ENCODE measurements at places on chromosomes 13 and 19.

GRCh38 chr13:73466561-73466960 lies 407.8 kb downstream of the KLF5 start:
- no peak for DNase-seq

DNA sequence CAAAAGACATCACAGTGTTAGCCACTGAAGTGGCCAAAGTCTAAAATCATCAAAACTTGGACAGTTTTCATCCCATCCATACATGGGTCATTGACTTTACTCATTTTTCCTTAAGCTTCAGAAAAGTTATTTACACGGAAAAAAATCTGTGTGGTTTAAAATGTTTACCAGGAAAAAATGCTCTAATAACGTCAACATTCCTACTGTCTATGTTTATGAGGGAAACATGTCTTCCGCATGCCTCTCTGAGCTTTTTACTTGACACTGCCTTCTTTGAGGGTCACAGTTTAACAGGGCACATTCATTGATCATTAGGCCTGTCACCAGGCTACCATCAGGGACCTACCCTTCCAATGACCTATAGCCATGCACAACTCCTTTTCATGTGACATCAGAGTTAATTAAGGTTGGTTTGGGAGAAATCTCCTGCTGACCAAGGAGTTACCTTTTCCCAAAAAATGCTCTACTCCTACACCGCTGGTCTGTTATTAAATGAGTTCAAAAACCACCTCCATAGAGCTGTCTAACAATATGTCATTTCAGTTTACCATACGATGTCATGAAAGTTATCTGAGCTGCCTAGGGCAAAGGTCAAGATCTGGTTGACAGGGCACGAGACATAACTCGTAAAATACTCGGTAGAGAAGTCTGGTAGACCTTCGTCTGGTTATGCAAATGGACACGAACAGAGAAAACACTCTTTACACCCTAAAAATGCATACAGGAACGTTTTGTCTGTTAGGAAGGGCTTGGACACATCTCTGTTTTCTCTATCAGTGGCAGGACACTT lies 17.8 kb downstream of the FLT1 start:
- DNase-seq: no peak

GRCh38 chr19:19540715-19541515 lies 2.9 kb downstream of the CILP2 start:
- DNase-seq: peak; percentile 69

DNA sequence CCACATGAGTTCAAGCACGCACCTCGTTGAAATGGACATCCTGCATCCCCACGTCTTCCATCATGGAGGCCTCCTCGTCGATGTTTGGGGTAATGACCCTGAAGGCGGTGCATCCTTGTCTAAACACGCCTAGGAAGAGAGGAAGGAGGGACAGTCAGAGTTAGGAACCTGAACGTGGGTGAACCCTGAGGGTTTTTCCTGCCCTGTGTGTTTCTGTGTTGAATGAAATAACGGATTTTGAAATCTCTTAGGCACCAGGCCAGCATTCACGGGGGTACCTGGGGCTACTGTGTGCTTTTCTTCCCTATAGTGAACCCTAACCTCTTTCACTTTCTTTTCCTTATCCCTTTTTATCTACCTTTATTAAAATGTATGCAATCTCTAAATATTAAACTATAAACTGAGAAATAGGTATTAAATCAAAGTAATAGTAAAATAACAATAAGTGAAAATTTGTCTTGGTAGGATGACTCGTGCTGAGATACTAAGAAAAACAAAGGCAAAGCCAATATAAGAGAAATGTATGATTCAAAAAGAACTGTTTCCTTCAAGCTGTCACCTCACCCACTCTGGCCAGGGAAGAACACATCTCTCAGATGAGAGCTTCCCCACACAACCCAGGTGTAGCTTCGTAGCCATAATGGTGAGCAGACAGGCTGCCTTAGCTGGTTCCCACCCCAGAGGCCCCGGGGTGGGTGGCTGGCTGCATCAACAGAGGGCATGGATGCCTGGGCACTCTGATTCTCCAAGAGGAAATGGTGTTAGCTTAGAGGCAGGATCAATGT lies 72.1 kb upstream of the SLC15A1 start:
- no peak for DNase-seq

- DNase-seq: no peak
These were observed 31.8 kb downstream of the TFDP1 start for GRCh38 chr13:113616281-113616906.

DNA sequence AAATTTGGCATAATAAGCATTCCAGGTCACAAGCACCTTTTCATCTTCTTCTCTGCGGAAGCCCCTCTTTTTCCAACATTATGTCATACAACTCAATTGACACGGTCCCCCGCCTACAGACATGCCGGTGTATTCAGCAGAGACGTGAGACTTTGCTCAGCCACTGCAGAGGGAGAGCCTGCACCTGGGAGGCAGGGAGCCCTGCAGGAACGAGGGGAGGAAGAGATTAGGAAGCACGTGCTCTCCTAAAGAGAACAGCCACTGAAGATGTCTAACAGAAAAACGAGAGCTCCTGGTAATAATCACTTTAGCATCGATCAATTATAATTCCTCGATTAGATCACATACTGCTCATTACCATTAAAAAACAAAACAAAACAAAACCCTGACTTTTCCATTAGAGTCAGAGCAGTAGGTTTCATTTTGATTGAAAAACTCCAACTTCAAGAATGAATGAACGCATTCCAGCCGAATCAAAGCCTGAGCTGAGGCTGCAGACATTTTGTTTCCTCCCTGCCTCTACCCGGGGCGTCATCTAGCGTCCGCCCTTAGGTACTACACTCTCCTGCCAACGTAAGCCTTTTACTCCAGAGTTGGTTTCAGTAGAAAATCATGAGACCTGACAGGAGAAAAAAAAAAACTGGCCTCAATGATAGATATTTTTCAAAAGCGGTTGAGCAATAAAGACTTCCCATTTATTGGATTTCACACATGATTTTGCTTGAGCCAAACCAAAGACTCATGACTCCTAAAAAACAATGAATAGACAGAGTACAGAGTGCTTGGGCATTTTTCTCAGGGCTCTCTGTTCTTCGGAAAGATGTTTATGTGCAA lies 194.5 kb downstream of the KATNAL1 start:
- peak; percentile 70 for DNase-seq

DNA sequence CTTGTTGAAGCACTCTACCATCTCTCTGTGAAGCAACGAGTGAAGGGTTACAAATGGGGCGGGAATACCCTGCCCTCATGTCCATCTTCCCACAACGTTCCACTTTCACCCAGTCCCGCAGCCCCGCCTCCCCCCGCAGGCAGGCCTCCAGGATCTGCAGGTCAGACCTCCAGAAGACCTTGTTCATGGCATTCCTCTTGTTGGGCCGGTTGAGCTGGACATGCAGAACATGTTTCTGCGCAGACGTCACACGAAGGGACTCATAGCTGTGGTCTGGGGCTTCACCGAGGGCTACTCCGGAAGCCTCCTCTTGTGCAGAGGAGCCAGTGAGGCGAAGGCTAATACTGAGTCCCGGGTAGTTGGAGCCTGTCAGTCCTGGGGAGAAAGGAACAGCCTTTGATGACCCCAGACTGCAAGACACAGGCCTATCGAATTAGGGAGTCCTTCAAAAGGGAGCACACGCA lies 420 bp downstream of the ECH1 start:
- no peak for DNase-seq

- no peak for DNase-seq
These were observed 71.8 kb downstream of the PTPRS start for GRCh38 chr19:5268801-5269200.

DNA sequence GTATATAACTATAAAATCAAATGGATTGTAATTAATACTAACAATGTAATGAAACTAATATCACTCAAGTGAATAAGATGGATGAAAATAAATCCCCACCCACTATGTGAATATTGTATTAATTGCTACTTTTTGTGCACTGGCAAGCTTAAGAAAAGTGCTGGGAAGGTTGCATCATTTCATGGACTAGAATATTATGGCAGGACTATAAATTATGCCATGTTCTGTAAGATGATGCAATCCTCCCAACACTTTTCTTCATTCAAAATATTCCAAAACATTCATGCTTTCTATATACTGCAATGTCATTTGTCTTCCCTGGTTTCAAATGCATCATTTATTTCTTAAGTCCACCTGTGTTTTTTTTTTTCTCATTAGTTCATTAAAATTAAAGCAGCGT lies 457.6 kb upstream of the GPC6 start:
- no peak for DNase-seq

GRCh38 chr13:101018720-101019119 lies 344.1 kb upstream of the TMTC4 start:
- no peak for DNase-seq

- no peak for DNase-seq
These were observed 18.1 kb upstream of the HSPH1 start for GRCh38 chr13:31179754-31180153.

DNA sequence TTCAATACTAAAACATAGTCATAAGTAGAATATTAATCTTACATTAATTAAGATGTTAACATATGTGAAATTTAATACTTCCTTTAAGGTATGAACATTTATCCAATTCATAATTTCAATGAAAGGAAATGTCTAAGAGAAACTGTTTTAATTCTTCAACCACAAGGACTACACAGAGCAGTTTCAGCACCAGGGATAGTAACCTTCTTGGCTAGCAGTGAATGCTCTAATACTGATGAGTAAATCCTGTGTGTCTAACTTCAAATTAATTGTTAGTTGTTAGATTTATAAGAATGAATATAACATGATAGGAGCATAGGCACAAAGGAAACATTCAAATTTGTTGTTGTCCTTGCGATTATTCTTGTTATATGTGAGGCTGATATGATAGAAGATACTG lies 15.6 kb upstream of the NBEA start:
- DNase-seq: no peak

GRCh38 chr19:50912727-50913716 lies 1.8 kb upstream of the KLK4 start:
- no peak for DNase-seq
